ENCODE measurements at places on chromosomes 13 and 19. TPM values are rescaled to one million over a fixed set of nuclear protein-coding genes. Genes with fewer than 3 reads are reported as not detected.
A peak's percentile ranks its signal among the peaks of the same experiment; 100 is the strongest.

Gene SPACA4
- total RNA-seq = not detected

Gene GPR12
- not detected for total RNA-seq

Gene DKKL1
- not detected for total RNA-seq

DNA sequence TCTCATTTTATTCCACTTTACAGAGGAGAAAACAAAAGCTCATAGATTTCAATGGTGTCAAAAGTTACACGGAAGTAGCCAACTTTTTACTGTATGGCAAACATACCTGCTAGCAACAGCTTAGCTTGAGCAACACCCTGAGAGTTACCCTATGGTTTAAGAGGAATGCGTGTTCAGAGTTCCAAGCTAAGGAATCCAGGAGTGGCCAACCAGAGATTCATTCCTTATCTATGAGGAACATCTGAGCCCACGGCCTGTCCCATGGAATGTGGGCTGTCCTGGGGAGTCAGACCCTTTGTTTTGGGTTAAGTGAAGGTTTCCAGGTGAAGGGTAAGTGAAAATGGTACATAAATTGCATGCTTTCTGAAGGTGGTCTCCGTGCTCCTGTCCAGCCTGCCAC is 67.5 kb downstream of the STARD13 start:
- H3K27me3 ChIP-seq = no peaks in the 10 kb centered on the region
- peaks cover 50% of the 10 kb centered on the region for H3K4me1 ChIP-seq
- peaks cover 21% of the 10 kb centered on the region for H3K36me3 ChIP-seq
- DNase-seq = no peak
- peak overlapping the region; percentile 86 for H3K27ac ChIP-seq

Measured in osteoblast (primary cell).